ENCODE measurements at places on chromosomes 6 and 20.

GRCh38 chr20:32440758-32441078 lies 82.6 kb downstream of the ASXL1 start:
- DNase-seq: no peak

GRCh38 chr6:42304053-42304712 lies 86.5 kb upstream of the MRPS10 start:
- DNase-seq: no peak

- no peak for DNase-seq
Measured at GRCh38 chr20:10554285-10554684, 119.2 kb downstream of the SLX4IP start.

DNA sequence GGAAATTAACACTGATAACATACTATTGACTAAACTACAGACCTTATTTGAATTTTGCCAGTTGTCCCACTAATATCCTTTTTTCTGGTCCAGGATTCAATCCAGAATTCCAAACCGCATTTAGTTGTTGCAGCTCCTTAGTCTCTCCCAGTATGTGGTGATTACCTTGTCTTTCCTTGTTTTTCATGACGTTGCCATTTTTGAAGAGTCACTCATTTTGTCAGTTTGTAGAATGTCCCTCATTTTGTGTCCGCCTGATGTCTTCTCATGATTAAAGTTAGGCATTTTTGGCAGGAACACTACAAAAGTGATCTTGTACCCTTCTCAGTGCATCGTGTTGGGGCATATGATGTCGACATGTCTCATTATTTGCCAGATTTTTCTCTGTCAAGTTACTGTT lies 33.1 kb downstream of the DTD1 start:
- no peak for DNase-seq

DNA sequence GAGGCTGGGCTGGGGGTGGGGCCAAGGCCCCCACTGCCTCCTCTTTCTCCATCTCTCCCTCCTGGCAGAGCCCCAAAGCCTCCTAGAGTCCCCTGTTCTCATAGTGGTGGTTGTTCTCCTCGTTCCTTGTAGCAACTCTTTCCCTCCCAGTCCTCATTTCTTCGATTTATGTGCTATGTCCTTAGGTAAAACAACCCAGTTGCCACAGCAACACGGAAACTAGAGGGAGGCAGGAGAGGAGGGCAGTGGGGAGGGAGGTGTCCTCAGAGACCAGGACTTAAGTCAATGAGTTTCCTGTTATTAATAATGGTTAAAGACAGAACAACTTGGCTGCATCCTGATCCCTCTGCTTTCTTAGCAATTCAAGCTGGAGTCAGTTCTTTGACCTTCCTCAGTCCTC lies 161.0 kb downstream of the INSM1 start:
- no peak for DNase-seq

- DNase-seq: peak; percentile 63
Measured at GRCh38 chr20:20609522-20609921, 102.9 kb downstream of the RALGAPA2 start.

DNA sequence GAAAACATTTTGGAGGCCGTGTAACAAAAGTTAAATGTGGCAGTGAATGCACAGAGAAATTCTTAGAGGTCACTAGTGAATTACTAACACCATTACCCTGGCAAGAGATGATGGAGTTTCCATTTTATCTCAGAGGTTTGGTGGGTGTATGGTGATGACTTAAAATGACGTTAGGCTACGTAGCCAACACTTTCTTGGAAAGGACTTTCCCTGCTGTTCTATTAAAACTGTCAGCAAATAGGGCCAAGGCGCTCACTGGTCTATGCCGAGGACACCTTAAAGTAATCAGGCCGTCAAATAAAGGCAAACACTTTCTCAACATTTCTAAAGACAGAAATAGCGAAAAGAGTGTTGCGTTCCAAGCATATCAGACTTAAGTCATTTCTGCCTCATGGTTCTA lies 160.8 kb downstream of the GMPR start:
- DNase-seq: no peak

- peak; percentile 23 for DNase-seq
Measured at GRCh38 chr6:16244446-16244845, 6.1 kb downstream of the GMPR start.

DNA sequence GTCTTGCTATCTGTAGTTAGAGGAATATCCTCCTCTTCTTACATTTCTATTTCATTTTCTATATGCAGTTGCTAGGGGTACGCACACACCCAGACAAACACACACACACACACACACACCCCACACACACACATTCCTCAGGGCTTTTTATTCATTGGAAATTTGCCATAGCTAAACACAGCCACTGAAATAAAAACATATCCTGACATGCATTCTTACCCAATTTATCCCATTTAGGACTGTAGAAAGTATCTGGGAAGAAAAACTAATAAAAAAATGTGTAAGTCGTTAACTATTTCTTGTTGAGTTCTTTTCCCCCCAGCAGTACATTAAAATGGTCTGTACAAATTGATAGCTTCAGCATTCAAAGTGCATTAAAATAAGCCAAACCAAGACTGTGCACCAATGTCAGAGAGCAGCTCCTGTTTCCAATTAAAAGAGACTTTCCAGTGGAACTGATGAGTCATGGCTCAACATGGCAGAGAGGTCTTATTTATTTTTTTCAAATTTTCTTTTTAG lies 357.9 kb upstream of the AGPAT4 start:
- DNase-seq: no peak

DNA sequence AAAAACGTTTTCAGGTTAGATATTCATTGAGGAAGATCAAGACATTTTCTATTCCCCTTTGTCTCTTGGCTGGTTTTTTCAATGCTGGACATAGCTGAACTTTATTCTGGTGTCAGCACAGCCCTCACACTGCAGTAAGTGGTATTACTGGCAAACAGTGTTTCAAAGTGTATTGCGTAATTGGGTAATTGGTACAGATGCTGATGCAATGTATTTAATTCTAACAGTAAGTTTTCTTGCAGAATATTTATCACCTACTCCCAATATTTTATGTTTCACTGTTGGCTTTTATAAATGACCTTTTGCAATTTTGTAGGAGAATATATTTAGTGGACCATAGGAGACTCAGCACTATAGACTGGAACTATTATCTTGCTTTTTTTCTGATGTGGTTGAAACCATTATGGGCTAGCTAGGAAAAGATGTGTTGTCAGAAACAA lies 287.6 kb upstream of the SOX4 start:
- no peak for DNase-seq

- DNase-seq: no peak
Measured at GRCh38 chr20:42949950-42950349, 239.8 kb downstream of the PTPRT start.

DNA sequence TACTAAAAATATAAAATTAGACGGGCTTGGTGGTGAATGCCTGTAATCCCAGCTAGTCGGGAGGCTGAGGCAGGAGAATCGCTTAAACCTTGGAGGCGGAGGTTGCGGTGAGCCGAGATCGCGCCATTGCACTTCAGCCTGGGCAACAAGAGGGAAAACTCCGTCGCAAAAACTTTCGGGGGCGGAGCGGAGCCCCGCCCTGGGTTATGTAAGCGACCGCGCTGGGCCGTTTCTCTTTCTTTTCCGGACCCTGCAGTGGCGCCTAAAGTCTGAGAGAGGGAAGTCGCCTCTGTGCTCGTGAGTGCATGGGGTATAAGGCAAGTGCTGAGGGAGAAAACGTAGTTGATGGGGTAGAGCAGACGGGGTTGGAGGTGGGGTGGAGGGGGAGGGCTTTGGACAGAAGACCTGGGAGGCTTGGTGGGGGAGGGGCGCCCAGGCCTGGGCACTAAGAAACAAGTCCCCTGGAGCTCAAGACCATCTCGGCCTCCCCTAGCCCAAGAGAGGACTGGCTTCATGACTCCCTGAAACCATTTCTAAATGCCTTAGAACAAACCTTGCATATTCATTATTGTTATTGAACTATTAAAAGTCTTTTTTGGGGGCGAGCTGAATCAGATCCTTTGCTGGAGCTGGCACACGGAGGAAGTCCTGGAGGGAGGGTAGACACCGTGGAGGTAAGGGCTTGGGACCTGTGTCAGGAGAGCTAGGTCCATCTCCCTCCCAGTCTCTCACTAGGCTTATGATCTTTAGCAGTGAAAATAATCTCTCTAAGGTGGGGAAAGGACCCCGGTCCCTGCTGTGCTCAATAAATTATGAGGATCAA lies 2.7 kb upstream of the MICA start:
- peak; percentile 59 for DNase-seq

DNA sequence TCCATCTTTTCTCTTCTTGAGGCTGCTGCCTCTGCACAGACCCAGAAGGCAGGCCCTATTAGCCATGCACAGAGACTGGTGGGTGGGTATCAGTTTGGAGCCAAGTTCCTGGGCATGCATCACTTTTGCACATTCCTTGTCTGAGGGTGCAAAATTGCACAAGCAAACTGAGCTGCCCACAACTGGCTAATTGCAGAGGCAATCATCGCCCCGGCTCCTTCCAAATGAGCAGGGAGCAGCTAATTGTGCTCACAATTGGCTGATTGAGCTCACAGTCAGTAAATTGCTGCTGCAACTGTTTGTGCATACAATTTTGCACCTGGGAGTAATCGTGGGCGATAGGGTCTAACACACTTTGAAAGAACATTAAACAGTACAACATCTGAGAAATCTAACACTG lies 511.4 kb downstream of the DHX35 start:
- DNase-seq: no peak

GRCh38 chr20:36862857-36863668 lies 12.9 kb upstream of the TLDC2 start:
- no peak for DNase-seq

DNA sequence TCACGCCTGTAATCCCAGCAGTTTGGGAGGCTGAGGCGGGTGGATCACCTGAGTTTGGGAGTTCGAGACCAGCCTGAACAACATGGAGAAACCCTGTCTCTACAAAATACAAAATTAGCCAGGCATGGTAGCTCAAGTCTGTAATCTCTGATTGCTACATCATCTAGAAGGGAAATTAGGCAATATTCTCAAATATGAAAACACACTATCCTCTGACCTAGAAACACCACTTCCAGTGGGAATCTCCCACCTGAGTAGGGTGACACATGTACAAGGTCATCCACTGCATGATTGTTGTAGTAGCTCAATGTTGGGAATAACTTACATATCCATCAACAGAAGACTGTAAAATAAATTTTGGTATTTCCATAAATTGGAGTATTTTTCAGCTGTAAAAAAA lies 19.1 kb upstream of the SIRPD start:
- no peak for DNase-seq

DNA sequence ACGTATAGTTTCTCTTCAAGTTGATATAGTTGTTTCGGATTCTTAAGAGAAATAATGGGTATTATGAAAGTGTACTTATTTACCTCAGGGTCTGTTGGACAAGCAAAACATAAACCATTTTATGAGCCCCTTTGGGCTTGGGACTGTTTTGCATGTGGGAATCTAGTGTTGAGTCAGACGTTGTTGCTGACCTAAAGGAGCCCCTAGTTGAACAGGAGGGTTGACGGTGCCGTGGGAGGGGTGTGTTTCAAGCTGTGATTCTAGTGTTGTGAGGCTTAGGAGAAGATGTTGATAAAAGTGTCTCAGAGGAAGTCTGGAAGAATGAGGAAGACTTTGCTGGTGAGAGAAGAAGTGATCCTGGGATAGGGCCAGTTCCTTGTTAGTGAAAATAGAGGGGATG lies 140.0 kb downstream of the ARID1B start:
- no peak for DNase-seq

GRCh38 chr20:58268421-58268821 lies 40.0 kb upstream of the ANKRD60 start:
- DNase-seq: no peak

GRCh38 chr20:20360464-20360863 lies 7.4 kb upstream of the INSM1 start:
- peak; percentile 85 for DNase-seq

GRCh38 chr6:34679552-34680253 lies 16.9 kb downstream of the ILRUN start:
- DNase-seq: no peak
